Upper lobe of right lung (tissue), 1 donor: ENCODE measurements at places on chromosomes 2 and 18. TPM values are rescaled to one million over a fixed set of nuclear protein-coding genes. Genes with fewer than 3 reads are reported as not detected.

- no peak for DNase-seq
- no peak overlapping the region for H3K4me3 ChIP-seq
- H3K27ac ChIP-seq = no peak overlapping the region
- peaks cover 53% of the 10 kb centered on the region for H3K27me3 ChIP-seq
Measured at GRCh38 chr2:216369821-216370220, 2.5 kb downstream of the MARCHF4 start.

- no peak for DNase-seq
- H3K27me3 ChIP-seq = no peaks in the 10 kb centered on the region
- H3K36me3 ChIP-seq = no peaks in the 10 kb centered on the region
- no peaks in the 10 kb centered on the region for H3K4me1 ChIP-seq
Measured at GRCh38 chr2:53104263-53104662, 663.3 kb upstream of the CHAC2 start.

GRCh38 chr2:234135750-234136221 is 85.3 kb downstream of the SPP2 start:
- peaks cover 7% of the 10 kb centered on the region for H3K4me1 ChIP-seq
- H3K4me3 ChIP-seq = no peak overlapping the region
- H3K36me3 ChIP-seq = no peaks in the 10 kb centered on the region
- H3K27me3 ChIP-seq = no peaks in the 10 kb centered on the region

DNA sequence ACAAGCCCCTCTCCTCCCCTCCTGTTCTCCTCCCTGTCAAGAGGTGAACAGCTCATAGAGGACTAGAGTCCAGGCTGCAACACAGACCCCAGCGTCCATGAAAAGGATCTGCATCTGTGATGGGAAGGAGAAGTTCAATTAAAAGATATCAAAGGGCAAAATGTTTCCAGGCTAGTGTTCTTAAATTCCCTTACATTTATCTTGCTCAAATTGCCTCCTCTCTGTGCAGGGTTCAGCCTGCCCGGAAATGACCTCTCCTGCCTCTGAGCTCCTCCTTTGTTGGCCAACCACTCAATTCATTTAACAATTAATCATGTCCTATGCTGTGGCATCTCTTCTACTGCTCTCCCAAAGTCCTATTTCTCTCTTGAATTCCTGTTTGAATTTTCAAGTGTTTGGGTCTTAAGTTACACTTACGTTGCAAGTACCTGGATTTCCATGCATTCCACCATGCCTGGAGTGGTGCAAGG is 105.3 kb downstream of the TSN start:
- no peaks in the 10 kb centered on the region for H3K4me1 ChIP-seq
- H3K4me3 ChIP-seq = no peak overlapping the region
- H3K27me3 ChIP-seq = peaks cover 5% of the 10 kb centered on the region
- no peak overlapping the region for H3K27ac ChIP-seq
- H3K36me3 ChIP-seq = no peaks in the 10 kb centered on the region

TMEM198 gene
- total RNA-seq = 2.9 TPM
